ENCODE measurements at places on chromosomes 7 and 10. TPM values are rescaled to one million over a fixed set of nuclear protein-coding genes. Genes with fewer than 3 reads are reported as not detected.

The UFSP1 gene
- total RNA-seq = 3.7 TPM

DNA sequence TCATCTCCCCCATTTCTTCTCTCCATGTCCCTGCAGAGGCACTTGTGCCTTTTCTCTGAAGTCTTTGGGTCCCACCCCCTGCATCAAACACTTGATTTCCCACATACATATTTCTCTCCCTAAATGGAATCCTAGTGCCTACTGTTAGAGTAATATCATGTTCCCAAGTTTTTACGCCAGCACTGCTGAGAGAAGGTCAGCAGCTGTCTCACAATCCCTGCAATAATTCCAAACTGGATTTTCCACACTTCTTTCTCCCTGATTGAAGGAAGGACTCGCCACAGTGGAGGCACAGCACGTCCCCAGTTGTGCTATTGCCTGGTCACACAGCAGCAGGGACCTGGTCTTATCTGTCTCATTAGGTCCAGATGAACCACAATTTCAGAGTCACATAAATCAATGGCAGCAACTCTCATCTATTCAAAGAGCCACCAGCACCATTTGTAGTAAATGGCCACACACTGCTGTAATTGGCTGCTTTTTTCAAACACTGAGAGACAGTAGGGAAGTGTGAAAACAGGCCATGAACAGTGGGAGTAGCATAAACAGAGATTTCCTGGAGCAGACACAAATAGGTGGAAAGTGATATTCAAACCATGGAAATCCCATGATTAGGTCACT is 605.5 kb downstream of the XPNPEP1 start:
- DNase-seq = no peak

- no peak for DNase-seq
These were observed 29.4 kb downstream of the RRP12 start for GRCh38 chr10:97371696-97372095.

DNA sequence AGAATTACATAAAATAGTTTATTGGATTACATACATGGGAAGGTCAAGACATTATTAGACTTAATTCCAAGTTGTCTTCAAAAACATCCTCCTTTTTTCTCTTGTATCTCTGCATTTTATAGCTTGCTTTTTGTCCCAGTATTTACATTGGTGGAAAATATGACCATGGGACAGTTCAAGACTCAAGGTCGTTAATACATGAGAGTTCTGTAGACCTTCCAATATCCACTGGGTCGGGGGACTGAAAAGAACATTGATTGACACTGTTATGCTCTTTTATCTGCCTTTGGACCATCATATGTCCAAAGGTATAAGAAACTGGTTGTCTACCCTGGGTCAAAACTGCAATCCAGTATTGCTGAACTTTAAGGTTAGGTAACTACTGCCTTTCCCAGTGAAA is 36.7 kb downstream of the AKR1C4 start:
- no peak for DNase-seq

GRCh38 chr7:71485586-71485985 is 353.6 kb downstream of the GALNT17 start:
- no peak for DNase-seq

GRCh38 chr10:2680821-2681220 is 386.5 kb upstream of the PFKP start:
- no peak for DNase-seq

DNA sequence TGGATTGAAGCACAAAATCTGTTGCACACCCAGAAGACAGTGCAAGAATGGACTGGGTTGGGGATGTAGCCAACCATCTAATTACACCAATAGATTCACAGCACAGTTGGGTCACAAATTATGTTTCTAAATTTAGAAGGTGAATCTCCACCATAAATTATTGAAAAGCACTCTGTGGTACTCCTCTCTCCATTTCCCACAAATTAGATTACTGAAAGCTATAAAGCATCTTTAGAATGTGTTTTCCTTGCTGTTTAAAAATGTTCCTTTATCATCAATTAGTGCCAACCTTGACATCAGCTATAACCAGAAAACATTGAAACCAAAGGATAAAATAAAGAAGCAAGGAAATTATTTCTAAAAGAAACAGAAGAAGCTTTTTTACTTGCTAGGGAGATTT is 39.9 kb upstream of the HDAC9 start:
- no peak for DNase-seq

GRCh38 chr7:30731581-30731980 is 20.4 kb upstream of the INMT start:
- DNase-seq = no peak

DNA sequence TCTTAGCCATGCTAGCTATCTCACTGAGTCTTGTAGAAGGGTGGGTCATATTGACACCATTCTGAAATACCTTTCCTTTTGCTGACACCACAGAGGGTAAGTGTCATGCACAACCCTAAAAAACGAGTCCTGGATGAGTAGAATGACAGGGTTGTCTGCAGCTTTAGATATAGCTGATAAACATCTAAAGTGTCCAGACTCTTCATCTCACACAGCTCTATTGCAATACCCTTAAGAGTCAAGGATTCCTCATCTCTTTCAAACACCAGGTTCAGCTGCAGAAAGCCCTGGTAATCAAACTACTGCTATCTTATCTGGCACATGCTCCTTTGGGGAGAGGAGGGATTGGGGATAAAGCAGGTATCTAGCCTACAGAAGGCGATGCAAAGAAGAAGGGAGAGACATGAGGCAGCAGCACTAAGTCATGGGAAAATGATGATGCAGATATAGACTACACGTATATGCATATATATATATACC is 127.0 kb downstream of the ANK3 start:
- no peak for DNase-seq

The LRRC18 gene
- not detected for total RNA-seq

GRCh38 chr10:20128811-20129210 is 312.6 kb downstream of the PLXDC2 start:
- no peak for DNase-seq

- DNase-seq = peak; percentile 87
These were observed 542.3 kb upstream of the MBL2 start for GRCh38 chr10:53314876-53315275.

DNA sequence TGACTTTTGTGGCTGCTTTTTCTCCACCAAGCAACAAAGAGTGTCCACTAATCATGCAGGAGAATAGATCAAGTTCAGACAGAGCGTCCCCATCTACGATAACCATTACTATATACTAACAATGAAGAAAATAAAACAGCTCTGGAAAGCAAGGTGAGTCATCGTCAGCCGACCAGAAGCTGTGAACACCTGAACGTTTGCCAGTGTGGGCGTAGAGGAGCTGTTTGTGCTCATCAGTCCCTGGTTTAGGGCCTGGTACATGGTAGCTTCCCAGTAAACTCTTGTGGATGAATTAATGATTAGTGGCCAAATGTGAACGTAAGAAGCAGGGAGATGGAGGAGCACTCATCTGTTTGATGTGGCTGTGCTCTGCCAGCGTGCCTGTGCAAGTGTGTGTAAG is 180.7 kb downstream of the EVX1 start:
- DNase-seq = peak; percentile 93

- DNase-seq = no peak
These were observed 580 bp downstream of the MRPS16 start for GRCh38 chr10:73251683-73252444.

The GOLGA7B gene
- total RNA-seq = 0.50 TPM

The CLCN1 gene
- total RNA-seq = not detected

DNA sequence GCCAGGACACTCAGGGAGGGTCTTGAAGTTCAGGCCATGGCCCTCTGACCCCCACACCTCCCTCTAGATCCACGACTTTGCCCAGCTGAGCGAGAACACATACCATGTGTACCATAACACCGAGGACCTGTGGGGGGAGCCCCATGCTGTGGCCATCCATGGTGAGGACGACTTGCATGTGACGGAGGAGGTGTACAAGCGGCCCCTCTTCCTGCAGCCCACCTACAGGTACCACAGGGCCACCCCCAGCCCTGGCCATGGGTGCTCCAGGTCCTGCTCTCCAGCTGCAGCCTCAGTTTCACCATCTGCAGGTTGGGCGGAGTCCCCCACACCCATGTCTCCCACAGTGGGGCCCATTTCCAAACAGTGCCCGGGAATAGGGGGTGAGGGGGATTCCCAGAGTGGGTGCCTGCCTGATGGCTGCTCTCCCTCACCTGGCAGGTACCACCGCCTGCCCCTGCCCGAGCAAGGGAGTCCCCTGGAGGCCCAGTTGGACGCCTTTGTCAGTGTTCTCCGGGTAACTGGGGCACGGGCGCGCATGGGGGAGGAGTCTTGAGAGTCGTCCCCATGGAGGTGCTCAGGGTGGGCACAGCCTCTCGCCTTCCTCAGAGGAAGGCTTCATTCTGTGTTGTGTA is 54.1 kb downstream of the PALD1 start:
- DNase-seq = no peak

The GIMAP8 gene
- not detected for total RNA-seq

The DNTT gene
- not detected for total RNA-seq

The RADIL gene
- total RNA-seq = 0.17 TPM

DNA sequence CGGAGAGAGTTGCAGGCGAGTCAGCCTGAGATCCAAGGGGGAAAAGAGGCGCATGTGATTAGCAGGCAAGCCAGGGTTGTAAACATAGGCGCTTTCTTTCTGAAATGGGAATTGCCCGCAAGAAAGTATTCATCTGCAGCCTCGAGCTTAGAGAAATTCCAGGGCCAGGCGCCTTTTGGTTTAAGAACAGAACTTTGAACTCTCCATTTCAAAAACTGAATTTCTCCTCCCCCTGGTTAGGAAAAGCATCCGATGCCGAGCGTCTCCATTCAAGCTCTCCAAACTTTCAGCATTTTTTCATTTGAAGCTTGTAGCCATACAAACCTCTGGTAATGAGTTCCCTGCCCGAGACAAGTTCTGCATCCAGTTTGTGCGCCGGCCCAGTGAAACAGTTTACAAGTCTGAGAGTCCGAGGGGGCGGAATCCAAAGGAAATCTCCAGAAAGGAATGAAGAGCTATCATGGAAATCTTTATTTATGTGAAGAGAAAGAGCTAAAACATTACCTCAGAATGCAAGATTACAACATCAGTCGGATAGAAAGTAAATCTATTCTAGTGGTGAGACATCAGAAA is 69.9 kb downstream of the FAM204A start:
- DNase-seq = no peak

GRCh38 chr10:49541762-49542161 is 2.8 kb upstream of the ERCC6 start:
- DNase-seq = peak; percentile 19

DNA sequence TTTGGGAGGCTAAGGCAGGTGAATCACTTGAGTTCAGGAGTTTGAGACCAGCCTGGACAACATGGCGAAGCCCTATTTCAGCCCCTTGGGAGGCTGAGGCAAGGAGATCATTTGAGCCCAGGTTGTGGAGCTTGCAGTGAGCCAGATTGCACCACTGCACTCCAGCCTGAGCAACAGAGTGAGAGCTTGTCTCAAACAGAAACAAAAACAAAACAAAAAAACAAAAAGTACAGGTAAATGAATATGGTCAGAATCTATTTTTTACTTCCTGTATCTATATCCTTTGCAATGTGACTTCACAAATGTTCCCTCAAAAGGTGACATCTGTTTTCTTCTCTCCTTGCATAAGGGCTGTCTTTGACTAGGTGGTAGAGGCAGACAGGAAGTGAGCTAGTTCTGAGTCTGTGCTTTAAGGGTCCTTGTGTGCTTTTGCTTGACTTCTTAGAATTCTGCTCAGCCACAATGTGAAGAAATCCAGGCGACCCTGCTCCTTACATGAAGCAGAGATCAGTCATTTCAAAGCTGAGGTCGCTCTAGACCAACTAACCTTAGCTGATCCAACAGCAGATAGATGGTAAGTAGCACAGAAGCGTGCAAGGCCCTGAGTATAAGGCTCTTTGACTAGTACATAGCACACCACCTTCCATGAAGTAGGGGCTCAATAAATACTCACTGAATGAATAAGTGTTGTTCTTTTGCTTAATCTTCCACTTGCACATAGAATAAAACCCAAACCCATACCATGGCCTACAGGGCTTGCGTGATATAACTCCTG is 423.2 kb upstream of the PCDH15 start:
- no peak for DNase-seq

The PKD2L1 gene
- total RNA-seq = not detected

GRCh38 chr7:31910191-31910590 is 160.0 kb downstream of the PDE1C start:
- no peak for DNase-seq

- peak; percentile 43 for DNase-seq
These were observed 14.2 kb downstream of the TFAM start for GRCh38 chr10:58399410-58399809.

DNA sequence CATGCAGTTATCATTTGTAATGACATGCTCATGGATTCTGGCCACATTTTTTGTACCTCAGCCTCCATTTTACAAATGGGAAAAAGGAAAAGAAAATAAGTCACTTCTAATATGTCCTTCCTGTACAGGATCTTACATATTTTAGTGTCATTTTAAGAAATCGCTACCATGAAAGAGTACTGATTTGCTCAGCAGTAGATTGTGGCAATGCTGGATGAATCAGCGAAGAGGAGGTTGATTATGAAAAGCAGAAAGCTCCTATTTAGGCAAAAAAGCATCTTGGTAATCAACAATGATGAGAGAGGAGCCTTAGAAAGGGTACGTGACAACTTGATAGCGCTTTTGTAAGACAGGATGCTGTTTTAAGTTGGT is 522.9 kb downstream of the PARD3 start:
- DNase-seq = no peak

- peak; percentile 69 for DNase-seq
These were observed 4.0 kb upstream of the SH3PXD2A start for GRCh38 chr10:103859161-103860086.

DNA sequence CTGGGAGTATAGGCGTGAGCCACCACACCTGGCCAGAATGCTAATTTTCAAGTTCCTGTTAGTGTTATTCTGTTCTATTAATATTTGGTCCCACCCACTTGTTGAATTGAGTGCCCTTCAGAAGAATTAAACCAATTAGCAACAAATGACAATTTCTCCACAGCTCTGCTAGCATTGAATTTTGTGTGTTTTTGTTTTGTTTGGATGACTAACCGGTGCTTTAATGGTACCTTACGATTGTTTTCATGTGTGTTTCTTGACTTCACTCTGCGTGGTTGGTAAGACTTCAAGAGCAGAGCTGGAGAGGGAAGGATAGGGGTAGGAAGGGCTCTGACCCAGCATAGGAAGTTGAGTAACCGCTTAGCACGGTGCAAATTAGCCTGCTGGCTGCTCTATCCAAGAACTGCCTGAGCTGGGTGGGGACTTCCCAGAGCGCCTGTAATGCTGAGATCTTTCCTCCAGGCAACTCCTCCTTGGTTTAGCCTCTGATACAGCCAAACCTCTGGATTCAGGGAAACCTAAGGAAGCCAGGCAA is 4.6 kb downstream of the ARPC1B start:
- DNase-seq = peak; percentile 88

The TFAM gene
- total RNA-seq = 26.2 TPM

GRCh38 chr10:677750-678661 is 11.5 kb downstream of the DIP2C start:
- no peak for DNase-seq

The IKZF5 gene
- 13.5 TPM for total RNA-seq

- DNase-seq = no peak
These were observed 107.5 kb upstream of the WAC start for GRCh38 chr10:28425422-28425821.

- no peak for DNase-seq
These were observed 40.7 kb downstream of the LEP start for GRCh38 chr7:128281605-128282380.

The SRRT gene
- total RNA-seq = 65.9 TPM

All from mammary epithelial cell (primary cell).